ENCODE measurements at places on chromosomes 2 and 18.

DNA sequence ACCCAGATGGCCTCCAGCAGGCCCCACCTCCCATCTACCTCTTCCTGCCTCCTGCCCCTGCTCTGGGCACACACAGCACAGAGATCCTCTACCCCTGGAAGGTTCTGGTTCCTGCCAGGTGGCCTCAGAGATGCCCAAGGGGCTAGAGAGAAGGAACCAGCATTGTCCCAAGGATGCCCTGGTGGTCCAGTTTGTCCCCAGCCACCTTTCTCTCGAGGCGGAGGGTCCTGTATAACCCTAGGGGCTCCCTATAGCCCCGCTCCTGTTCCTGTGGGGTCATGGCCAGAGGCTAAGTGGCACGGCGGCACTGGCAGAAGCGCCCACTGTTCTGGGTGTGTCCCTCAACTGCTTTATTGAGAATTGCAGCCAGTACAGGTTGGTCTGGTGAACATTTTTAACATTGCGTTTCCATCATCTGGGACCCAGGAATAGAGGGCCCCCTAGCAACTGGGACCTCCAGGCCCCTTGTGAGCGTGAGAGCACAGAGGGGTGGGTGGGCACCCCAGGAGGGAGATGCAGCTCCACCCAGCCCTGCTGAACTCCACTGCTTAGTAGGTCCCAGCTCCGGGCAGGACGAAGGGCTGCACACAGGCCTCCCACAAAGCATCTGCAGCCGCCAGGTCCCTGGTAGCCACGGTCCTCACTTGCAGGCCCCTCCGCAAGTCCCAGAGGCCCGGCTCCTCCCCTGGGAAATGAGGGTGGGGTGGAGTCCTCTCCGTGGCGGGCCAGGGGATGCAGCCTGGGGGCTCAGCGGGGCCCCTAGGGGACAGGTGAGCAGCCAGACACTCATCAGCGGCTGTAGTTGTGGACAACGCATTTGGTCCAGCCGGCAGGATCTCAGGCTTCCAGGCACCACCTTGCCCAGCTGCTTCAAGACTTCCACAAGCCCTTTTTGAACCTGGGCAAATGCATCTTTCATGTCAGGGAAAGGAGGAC, 33.1 kb downstream of the GPC1 start:
- no peak for DNase-seq

GRCh38 chr2:77086051-77086450, 436.1 kb downstream of the LRRTM4 start:
- DNase-seq = no peak

DNA sequence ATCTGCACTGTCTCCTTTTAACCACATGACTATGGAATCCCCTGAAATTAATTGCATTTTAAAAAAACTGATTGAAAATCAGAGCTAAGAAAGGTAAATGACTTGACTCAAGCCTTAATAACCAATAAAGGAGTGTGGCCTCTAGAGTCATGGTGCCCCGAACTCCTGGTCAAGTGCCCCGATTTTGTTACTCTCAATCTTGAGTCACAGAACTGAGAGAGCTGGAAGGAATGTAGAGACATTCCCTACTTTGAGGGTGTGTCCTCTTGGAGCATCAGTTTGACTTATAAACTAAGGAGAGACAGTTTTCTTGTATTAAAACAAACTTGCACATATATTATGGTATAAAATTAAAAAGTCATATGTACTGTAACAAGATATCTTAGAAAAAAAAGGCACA, 2.4 kb downstream of the WDR43 start:
- DNase-seq = no peak

GRCh38 chr2:111927723-111928122, 29.3 kb downstream of the MERTK start:
- no peak for DNase-seq

- DNase-seq = no peak
Observed at GRCh38 chr2:229098801-229099200, 172.3 kb downstream of the PID1 start.

- DNase-seq = no peak
Observed at GRCh38 chr2:143468341-143468888, 339.2 kb downstream of the ARHGAP15 start.

- DNase-seq = no peak
Observed at GRCh38 chr18:25795213-25795612, 295.2 kb downstream of the SS18 start.

- no peak for DNase-seq
Observed at GRCh38 chr2:108382196-108382595, 4.4 kb downstream of the SULT1C4 start.

DNA sequence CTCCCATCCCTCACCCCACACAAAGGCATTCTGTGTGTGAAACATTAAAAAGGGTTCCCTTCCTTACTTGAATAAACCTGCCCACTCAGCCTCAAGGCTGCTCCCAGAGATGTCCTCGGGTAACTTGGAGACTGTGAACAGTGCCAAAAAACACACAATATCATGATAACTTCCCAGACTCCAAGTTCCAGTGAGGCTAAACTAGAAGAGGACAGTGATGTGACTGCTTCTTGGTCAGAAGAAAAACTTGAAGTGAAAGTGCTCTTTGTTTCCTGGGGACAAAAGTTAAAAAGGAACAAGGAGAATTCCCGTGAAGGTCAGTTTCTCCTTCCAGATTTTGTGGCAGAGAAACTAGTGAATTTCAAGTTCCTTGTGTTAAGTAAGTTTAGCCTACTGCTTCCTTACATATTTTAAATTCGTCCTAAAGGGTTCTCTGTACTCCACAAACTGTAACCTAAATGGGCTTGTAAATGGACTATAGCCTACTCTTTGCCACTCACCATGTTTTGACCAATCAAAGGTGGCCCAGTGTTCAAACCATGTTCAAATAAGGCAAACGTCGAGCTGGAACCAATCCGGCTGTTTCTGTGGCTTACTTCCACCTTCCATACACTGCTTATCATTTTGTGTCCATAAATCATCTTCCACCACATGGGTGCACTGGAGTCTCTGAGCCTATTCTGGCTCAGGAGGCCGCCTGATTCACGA, 20.4 kb downstream of the TPRKB start:
- no peak for DNase-seq

DNA sequence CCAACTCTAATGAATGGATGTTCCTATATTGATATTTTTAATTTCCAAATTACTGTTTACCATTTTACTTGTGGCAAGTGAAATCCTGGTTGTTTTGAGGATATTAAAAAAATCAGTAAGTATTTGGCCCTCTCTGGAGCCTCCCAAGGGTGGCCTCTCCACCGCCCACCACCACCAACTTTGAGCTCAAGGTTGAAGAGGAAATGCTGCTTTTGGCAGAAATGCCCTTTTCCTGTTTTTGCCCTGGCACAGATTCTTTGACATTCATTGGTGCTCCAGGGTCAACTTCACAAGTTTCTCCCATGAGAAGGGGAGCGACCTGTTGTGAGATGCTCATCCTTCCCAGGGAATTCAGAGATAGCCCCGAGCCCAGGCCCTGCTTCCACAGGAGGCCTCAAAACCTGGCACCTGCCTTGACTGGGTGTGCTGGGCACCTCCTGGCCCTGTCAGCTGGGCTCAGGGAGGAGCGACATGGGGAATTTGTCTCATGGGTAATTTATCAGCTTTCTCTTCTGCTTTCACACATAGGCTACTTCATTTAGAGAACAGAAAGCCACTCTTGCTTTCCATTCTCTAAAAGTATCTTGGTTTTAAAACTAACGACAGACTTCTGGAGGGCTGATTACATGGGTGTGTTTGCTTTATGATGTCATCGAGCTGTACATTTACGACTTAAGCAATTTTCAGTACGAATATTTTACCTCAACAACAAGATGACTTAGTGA, 6.9 kb downstream of the CD8A start:
- DNase-seq = no peak

DNA sequence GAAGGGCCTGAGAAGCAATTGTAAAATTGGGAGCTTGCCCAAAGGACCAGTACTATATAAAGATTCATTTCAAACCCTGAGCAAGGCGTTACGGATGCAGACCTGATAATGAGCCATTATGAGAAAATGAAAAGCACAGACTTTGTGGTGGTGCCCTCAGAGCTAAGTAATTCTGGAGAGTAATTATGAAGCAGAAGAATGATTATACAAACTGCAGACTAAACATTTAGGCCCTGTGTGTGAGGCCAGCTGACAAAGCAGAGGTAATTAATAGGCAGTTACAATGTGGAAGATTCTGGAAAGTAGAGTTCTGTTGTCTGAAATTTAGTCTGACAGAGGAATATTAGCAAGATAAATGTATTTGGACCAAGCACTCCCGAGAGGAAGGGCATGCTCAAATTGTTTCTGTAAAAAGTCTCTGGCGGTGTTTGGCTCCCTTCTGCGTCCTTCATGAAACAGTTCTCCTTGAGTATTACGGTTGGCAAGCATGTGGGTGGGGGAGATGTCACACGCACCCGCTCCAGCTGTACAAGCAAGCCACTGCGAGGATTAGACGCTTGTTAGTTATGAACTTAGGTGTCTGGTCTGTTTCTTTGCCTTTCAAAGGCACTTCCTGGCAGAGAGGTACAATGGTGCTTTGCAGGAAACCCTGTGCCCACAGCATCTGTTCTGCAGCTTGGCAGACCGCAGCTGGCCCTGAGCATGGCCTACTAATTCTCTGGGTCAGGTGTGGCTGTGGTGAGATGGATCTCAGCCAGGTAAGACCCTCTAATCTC, 45.5 kb downstream of the CDC42EP3 start:
- no peak for DNase-seq

GRCh38 chr2:12164689-12165088, 418.3 kb downstream of the LPIN1 start:
- DNase-seq = no peak

DNA sequence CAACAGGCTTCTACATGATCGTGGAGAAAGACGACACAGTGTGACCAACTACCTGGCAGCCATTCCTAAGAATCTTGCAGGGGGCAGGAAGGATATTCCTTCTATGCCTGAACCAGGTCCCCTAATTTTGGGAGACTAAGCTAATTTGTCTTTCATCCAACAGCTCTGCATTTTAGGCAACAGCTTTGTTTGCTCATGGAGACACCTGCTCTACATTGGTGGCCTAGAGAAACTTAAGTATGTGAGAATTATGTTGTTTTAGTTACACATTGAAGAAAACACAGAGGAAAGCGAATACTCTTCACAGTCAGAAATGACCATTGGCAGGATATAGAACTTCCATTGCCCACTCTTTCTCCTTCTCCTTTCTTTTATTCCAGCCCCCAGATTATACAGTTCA, 75.2 kb downstream of the ASXL3 start:
- no peak for DNase-seq

- no peak for DNase-seq
Observed at GRCh38 chr18:23730857-23731256, 41.6 kb downstream of the LAMA3 start.

DNA sequence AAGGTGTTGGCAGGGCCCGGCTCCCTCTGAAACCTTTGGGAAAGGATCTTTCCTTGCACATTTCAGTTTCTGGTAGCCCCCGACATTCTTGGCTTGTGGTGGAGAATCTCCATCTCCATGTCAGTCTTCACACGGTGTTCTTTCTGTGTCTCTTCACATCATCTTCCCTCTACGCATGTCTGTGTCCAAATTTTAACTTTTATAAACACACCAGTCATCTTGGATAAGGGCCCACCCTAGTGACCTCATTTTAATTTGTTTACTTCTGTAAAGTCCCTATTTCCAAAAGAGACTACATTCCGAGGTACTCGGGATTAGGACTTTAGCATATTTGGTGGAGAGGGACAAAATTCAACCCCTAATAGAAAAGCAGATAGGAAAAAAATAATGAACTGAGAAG, 138.4 kb downstream of the GALNT3 start:
- DNase-seq = no peak

GRCh38 chr2:117470311-117471095, 344.0 kb upstream of the DDX18 start:
- DNase-seq = peak; percentile 15

- peak; percentile 4 for DNase-seq
Observed at GRCh38 chr2:148201075-148202004, 180.4 kb downstream of the MBD5 start.

- DNase-seq = no peak
Observed at GRCh38 chr18:60894254-60894945, 438.8 kb upstream of the CDH20 start.

GRCh38 chr2:205047273-205047839, 502.1 kb downstream of the PARD3B start:
- DNase-seq = no peak

DNA sequence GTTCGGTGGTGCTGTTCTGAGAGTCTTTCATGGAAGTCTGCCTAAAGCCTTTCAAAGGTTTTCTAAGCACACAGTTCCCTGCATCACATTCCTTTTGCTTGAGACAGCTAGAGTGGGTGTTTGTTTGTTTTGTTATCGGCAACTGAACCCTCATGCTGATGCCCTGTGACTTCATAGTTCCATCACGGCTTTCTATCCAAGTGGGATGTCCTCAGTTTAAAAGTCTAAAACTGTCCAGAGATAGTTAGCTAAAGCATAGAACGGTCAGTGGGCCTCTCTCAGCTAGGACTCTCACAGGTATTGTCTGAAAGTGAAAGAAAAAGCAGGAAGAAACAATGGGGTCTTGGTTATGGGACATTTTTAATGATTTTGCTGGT, 337.3 kb downstream of the OSR1 start:
- no peak for DNase-seq

GRCh38 chr18:51191128-51191717, 6.3 kb downstream of the MEX3C start:
- DNase-seq = no peak

- no peak for DNase-seq
Observed at GRCh38 chr2:98519851-98520250, 75.2 kb downstream of the INPP4A start.

- DNase-seq = peak; percentile 34
Observed at GRCh38 chr2:27723372-27724144, 48.0 kb upstream of the MRPL33 start.

DNA sequence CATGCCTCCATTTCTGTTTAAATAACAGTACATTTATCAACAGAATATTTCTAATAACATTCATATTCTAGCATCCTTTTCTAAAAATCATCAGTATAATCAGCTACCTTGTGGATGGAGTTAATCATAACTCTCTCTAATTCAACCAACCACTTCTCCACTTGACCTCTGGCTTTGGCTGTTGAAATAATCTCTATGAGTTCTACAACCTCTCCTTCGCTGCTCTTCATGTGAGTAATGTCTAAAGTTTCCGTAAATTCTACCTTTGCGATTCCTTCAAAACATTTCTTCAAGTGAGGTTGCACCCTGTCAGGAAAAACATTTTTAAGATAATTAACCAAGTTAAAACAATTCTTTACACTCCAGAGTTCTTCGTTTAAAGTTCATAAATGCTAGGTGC, 134.2 kb downstream of the DNAH7 start:
- DNase-seq = no peak

GRCh38 chr2:43196768-43197587, 29.4 kb downstream of the ZFP36L2 start:
- peak; percentile 86 for DNase-seq

- peak; percentile 100 for DNase-seq
Observed at GRCh38 chr2:16012626-16013358, 72.4 kb downstream of the MYCN start.

DNA sequence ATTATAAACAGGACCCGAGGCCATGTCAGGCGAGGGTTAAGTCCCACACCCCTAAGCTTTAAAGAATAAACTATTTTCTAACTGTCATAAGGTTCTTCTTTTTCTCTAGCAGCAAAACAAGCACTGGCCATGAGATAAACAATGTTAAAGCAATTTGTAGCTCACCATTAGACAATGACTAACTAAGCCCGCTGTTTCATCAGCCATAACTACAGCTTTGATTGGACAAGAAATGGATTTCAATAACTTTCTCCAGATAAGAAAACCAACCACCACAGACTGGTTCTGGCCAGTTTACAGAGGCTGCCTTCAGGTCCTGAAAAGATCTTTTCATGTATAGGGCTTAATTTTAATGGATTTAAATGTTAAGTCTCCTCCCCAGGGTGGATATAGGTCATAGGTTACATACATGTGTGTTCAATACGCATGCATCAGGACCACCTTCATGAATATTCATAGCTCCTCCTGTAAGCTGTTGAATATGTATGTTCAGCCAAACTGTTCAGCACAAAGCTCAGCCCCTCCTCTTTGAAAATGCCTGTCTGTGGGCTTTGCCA, 108.7 kb upstream of the RAB6C start:
- DNase-seq = no peak
